ENCODE measurements at places on chromosomes 2 and 18.

DNA sequence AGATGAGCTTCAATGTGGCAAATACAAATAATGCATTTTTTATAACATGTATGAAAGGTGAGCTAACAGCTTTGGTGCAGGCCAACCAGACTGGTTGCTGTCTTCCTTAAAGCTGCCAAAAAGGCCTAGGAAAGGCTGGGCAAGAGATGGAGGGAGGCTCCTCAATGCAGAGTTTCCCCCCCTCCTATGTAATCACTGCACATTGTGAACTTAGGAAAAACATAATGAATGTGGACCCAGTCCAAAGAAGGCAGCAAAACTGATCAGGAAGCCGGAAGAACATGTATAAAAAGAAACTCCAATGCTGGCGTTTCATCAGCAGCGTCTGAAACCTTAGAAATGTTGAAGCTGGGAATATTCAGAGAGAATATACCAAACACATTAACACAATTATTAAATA, 84.2 kb upstream of the LYPD6 start:
- DNase-seq: no peak

- DNase-seq: no peak
Measured at GRCh38 chr2:191202881-191203397, 42.3 kb upstream of the MYO1B start.

DNA sequence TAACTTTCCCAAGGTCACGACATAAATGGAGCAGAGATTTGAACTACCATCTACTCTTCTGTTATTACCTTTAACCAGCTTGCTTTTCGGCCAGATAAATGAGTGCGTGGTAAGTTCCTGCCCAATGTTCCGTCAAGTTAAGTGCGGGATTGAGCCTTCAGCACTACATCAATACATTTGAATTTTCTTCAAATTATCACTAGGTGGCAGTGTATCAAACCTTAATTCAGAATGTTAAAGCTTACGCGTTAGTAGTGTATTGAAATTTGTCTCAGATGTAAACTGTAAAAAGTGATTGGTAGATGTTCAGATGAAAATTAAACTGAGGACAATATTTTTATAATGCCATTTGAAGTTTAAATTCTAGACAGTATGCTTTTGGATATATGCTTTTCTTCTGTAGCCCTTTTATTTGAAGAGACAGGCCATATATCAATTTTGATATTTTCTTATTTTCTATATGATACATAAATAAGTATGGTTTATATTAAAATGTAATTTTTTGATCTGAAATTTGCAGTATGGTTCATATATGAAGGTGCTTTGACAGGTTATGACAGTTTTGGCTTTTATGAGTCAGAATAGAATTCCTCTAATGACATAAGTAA, 681.3 kb downstream of the ADCYAP1 start:
- no peak for DNase-seq

GRCh38 chr18:44229693-44230108, 451.0 kb upstream of the SETBP1 start:
- no peak for DNase-seq

DNA sequence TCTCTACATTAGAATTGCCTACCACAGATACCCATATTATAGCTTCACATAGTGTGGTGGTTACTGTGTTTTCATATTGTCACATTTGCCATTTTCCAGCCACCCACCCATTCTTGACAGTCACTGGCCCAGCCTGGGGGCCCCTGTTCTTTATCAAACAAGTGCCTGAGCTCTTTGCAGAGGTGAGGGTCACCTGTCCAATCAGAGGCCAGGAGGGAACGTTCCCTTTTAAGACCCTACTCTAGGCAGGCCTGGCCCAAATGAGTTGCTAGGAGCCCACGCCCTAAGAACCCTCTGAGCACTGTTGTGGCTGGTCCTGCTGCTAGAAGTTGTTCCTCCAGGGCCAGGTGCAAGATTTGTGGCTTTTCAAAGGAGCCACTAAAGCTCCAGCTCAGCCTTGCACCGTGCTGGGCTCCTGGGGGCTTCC, 5.2 kb downstream of the IL37 start:
- DNase-seq: no peak

DNA sequence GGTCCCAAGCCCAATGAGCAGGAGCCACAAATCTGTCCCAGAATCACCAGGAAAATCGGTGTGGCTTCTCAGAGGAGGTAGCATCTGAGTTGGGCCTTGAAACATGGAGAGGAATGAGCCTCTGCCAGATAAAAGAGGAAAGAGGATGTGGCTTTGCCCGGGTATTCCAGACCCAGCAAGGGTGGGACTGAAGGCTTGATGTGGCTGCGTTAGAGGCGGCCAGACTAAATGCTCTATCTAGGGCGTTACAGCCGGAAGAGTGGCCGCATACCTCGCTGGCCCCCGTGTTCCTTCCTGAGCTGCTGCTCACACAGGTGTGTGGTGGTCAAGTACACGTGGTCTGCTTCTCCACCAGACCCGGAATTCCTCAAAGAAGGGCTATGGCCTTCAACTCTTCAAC, 33.9 kb upstream of the POMC start:
- DNase-seq: no peak

GRCh38 chr2:64401529-64401880, 52.5 kb upstream of the LGALSL start:
- no peak for DNase-seq

DNA sequence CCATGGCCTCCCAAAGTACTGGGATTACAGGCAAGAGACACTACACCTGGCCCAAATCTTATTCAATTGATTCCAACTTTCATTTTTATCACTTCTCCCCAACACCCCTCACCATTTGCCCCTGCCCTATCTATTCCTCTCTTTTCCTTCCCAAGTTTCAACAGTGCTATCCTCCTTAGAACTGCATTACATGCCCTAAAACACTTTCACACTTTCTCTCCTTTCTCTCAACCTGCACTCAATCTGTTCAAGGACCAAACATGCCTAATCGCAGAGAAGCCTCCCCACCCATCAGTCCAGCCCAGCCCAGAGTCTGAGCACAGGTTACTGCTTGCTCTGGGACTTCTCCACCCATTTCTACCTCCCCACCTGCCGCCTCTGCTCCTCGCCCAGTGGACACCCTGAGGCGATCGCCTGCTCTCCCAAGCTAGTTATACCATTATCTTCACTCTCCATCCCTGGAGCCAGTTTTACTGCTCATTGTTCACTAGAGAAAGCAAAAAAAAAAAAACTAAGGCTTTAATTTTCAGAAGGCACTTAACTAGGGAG, 23.7 kb upstream of the DSG1 start:
- DNase-seq: no peak

- no peak for DNase-seq
Measured at GRCh38 chr18:55114876-55115275, 155.6 kb upstream of the CCDC68 start.

DNA sequence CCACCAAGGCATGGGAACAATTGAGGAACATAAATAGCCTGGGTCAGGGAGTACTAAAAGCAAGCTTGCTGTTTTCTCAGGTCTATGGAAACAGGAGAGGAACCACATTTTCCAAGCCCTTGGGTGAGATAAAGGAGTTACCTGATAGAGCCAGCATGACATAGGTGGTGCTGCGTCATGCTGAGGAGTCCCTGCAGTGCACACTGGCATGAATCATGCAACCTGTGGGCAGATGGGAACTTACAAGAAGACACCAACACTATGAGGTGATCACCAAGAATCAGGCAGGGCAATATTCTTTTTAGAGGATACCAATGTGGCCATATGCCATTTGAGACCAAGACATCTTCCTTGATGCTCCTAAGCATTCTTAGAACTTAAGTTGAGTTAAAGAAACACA, 531.8 kb downstream of the ZEB2 start:
- DNase-seq: no peak

DNA sequence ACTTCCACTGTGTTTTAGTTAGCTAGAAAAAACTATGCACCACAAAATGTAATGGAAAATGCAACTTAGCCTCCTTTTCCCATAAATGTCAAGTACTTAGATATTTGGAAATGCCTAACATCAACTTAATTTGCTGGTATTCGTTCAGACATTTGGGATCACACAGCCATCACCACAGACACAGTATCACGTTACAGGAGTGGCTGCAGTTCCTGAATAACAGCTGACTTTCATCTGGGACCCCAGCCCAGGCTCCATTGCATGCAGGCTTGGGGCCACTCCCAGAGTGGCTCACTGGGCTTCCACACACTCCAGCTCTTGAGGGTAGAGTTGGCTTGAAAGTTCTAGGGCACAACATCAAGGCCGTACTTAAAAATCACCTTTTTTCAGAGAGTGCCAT, 9.3 kb downstream of the TMEM182 start:
- DNase-seq: no peak

Data from stimulated activated CD8-positive, alpha-beta memory T cell treated with anti-CD3 and anti-CD28 coated beads, Interleukin-7, amount 100 ng/mL, for 1 hour (primary cell).